Activated CD8-positive, alpha-beta T cell treated with anti-CD3 and anti-CD28 coated beads, Interleukin-2, amount 10 ng/mL, durations not matched to agents 7 days and 5 days (primary cell): ENCODE measurements at places on chromosomes 11 and 22. TPM values are rescaled to one million over a fixed set of nuclear protein-coding genes. Genes with fewer than 3 reads are reported as not detected.

The APLP2 gene
- 17.0 TPM for total RNA-seq

The ASCL2 gene
- total RNA-seq, result 0.13 TPM

The UPB1 gene
- 0.31 TPM for total RNA-seq

The RGL4 gene
- 38.5 TPM for total RNA-seq

The FOLH1 gene
- total RNA-seq, result not detected

The POU2AF2 gene
- total RNA-seq, result not detected

The FAM111B gene
- total RNA-seq, result 69.0 TPM
